Astrocyte (in vitro differentiated cells and primary cell): ENCODE measurements at places on chromosomes 3 and 15. TPM values are rescaled to one million over a fixed set of nuclear protein-coding genes. Genes with fewer than 3 reads are reported as not detected.

SLC12A1 gene
- total RNA-seq = not detected in 2 replicates

ZMYND10 gene
- total RNA-seq = 0.39 and 0.55 TPM in 2 replicates

ZNF619 gene
- 2.9 and 3.4 TPM in 2 replicates for total RNA-seq

ECE2 gene
- total RNA-seq = not detected in 2 replicates

SPINT1 gene
- 30.1 and 40.3 TPM in 2 replicates for total RNA-seq

MYZAP gene
- 0.41 TPM in 1 of 2 replicates, not detected in the other for total RNA-seq

MLF1 gene
- total RNA-seq = 14.3 and 15.5 TPM in 2 replicates

GOLGA8M gene
- total RNA-seq = 1.5 and 1.6 TPM in 2 replicates

CSPG5 gene
- total RNA-seq = 1.2 and 2.2 TPM in 2 replicates

BUB1B gene
- total RNA-seq = 3.2 and 5.2 TPM in 2 replicates

CFAP100 gene
- not detected in 2 replicates for total RNA-seq
